Epithelial cell of proximal tubule (primary cell): ENCODE measurements at places on chromosomes 11 and 22.

DNA sequence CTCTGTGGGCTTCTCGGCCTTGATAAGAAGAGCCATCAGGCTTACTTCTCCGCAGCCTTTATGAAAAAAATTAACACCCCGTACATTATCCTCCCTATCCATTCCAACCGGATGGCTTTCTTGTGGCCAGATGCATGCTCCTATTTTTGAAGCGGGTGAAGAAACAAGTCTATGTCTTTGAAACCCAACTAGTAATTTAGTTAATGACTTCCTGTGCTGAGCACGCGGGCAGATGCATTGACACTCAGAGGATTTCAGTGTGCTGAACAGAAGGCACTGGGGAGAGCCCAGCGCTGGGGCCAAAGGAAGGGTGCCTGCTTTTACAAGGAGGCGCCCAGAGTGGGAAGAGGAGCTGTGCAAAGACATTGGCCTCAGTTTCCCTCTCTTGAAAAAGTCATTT is 53.3 kb downstream of the ARHGAP8 start:
- no peak for DNase-seq

GRCh38 chr11:64084951-64085710 is 49.4 kb downstream of the FLRT1 start:
- DNase-seq, result no peak

- DNase-seq, result no peak
These were observed 199.5 kb downstream of the AASDHPPT start for GRCh38 chr11:106276859-106277436.

DNA sequence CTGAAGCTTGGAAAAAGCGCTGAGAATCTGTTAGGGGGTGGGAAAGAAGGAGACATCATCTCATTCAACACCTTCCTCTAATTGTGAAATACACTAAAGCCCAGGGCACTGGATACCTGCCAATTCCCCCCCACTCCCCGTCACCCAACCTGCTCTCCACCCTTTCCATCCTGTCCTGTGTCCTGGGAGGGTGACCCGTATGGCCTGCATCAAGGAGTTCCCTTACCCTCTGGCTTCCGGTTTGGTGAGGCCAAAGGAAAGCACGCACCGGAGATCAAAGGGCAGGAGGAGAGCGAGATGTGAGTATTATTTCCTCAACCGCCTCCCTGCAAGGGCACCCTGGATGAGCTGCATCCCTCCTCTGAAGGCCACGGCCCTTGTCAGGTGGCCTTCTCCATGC is 65.0 kb upstream of the PTPRJ start:
- DNase-seq, result no peak

- DNase-seq, result no peak
These were observed 10.9 kb downstream of the USP2 start for GRCh38 chr11:119370486-119371046.

GRCh38 chr11:43735961-43736360 is 55.4 kb downstream of the HSD17B12 start:
- DNase-seq, result no peak

- no peak for DNase-seq
These were observed 21.2 kb upstream of the TMEM218 start for GRCh38 chr11:125132596-125132995.

- DNase-seq, result no peak
These were observed 496.6 kb downstream of the TBC1D22A start for GRCh38 chr22:47259049-47259448.

DNA sequence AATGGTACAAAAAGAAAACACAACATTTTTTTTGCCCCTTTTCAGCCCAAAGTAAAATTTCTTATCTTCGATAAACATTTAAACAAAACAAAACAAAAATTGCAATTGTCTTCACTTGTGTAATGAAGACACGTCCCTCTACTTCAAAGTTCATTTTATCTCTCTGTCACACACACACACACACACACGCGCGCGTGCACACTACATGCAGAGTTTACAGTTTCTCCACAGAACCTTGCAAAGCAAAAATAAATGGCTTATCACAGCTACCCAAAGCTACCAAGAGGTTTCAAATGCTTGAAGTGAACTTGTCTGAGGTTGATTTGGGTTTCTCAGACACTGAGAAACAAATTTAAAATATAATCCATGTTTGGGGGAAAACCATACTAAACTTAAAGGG is 72.3 kb downstream of the ETS1 start:
- DNase-seq, result no peak

- no peak for DNase-seq
These were observed 11.1 kb downstream of the SYNGR1 start for GRCh38 chr22:39360674-39361413.

GRCh38 chr11:44452827-44453572 is 112.5 kb upstream of the CD82 start:
- no peak for DNase-seq

- no peak for DNase-seq
These were observed 438.3 kb downstream of the RAB38 start for GRCh38 chr11:87736928-87737327.

- DNase-seq, result no peak
These were observed 54.5 kb downstream of the PACS1 start for GRCh38 chr11:66124564-66124963.

GRCh38 chr22:19654338-19654987 is 59.8 kb upstream of the SEPTIN5 start:
- DNase-seq, result no peak

DNA sequence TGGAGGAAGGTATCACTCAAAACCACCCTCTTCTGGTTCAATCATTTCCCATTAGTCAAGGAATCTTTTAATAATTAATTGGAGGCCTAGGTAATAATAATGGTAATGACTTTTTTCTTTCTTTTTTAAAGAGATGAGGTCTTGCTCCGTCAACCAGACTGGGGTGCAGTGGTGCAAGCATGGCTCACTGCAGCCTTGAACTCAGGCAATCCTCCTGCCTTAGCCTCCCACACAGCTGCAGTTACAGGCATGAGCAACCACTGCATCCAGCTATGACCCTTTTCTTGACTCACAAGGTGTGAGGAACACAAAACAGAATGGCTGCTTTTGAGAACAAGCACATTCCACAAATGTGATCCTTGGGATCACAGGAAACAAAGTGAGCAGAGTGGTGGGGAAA is 3.6 kb downstream of the POLDIP3 start:
- DNase-seq, result peak; percentile 84

DNA sequence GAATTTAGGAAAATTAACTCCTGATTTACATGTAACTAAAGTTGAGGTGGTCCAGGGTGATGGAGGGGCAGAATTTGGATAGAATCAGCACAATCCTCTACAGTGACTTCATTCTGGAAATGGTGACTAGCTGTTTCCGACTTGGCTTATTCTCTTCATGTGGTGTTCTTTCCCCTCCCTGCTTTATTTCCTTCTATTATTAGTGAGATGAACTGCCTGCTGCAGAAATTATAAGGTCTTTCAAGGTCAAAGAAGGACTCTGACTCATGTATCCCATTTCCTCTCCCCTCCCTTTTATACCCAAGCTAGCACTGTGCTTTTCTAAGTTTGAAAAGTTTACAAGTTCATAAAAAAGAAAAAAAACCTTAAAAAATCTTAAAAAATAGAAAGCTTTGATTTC is 12.2 kb upstream of the MRPL17 start:
- no peak for DNase-seq

- DNase-seq, result no peak
These were observed 2.4 kb downstream of the ZDHHC24 start for GRCh38 chr11:66543263-66544107.

DNA sequence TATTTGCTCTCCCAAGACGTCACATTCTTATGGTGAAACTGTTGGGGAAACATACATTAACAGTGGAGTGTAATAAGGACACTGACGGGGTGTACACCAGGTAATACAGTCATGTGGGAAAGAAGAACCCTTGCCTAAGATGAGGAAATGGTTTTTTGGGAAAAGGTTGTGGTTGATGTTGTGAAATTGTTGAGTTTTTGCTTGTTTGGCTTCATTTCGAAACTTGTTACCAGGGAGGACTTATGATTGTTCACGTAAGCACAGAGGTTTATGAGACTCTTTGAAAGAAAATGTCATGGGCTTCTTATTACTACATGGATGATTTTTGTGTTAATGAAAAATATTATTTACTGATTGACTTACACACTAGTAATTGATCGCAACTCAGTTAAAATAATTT is 16.8 kb downstream of the ANO3 start:
- no peak for DNase-seq

DNA sequence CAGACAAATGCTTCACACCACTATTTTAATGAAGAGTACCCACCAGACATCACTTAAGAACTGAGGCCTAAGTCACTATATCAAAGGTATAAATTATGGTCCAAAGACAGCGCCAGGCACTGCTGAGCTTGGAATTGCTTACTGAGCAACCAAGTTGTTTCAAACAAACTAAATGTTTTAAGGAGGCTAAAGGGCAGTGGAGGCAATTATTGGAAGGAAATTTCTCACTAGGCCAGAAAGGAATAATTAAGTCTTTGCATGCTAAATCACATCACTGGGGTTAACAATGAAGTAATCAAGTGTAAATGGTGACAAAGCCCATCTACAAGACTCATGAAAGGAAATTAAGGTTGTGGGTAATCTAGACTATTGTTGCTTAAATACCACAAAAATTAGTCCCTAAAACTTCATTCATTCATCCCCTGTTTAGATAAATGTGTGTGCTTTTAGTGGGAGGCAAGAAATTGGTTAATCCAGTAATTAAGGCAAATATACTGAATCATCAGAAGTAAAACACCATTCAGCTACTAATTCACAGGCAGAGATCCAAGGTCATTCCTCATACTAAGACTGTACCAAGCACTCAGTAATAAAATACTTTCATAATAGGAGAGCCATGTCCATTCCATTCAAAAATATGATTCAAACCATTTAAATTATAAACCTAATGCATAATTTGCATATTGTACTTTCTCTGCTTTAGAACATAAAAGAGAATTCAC is 21.2 kb downstream of the LGR4 start:
- DNase-seq, result no peak

DNA sequence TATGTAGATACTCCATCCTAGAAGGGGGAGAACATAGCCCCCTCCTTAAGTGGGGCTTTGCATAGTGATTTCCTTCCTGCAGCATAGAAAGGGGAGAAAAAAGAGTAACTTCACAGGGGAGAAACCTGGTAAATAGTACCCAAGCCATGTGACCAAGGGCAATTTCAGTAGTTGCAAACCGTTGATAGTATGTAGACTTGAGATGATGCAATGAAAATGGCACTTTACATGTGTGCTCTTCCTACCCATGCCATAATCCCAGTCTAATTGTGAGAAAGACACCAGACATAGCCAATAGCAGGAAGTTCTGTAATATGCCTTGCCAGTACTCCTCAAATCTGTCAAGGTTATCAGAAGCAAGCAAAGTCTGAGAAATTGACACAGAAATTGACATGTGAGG is 104.1 kb downstream of the NCAM1 start:
- DNase-seq, result no peak

DNA sequence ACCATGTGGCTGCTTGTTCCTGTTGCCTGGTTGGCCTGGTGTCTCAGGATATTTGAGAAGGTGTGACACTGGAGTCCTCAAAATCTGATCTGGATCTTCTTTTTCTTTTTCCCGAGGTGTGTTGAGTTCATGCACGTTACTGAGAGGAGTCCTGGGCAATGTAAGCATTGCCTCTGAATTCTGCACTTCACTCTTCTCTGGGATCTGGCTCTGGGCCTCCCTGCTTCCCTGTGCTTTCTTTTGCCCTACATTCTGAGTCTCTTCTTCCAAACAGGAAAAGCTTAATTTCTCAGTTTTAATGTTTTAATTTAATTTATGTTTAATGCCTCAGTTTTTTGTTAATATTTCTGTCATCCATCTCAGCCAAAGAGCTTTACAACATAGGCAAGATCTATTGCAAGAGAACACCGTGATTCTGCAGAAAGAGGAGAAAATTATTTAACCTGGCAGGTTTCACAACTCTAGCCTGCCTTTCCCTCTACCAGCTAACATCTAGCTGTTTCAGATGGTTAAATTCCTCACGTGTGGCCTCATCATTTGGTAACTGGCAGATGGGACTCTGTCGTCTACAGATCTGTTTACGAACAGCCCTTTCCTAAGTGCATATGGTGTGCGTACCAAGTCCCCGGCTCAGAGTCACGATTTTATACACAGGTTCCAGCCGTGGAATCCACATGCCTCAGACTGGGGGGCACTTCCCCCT is 24.7 kb downstream of the LDLRAD3 start:
- no peak for DNase-seq

GRCh38 chr11:72263361-72263760 is 19.4 kb upstream of the PHOX2A start:
- DNase-seq, result no peak

- no peak for DNase-seq
These were observed 237.3 kb upstream of the CADM1 start for GRCh38 chr11:115741376-115742107.

DNA sequence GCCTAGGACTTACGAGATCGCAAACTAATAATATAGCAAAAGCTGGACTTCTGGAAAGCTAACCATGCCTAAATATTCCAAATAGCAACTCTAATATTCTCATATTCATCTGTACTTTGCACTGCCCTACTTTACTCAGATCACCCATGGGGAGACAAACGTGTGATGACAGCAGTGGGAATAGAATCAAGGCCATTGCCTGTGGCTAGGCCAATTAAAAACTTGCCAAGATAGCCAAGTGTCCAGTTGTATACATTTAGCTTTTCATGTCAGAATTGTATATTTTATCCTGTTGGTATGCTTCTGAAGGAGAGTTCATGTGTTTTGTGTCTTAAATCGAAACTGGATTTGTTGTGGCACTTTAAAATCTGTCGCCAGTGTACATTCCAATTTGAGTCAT is 1.2 kb upstream of the CEP126 start:
- DNase-seq, result no peak

DNA sequence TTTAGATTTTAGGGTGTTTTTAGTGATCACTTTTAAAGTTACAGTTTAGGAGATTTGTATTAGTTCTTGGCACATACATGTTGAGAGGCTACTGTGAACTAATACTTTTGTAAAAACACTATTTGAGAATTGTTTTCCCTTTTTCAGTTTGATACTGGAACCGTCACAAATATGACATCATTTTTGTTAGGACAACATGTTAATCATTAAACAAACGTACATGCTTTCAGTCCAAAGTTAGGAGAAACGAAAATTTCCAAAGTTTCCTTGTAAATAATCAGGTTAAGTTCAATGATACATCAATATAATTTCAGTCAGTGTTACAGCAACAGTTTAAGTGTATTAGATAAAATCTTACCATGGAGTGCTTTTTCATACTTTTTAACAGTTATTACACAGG is 53.1 kb downstream of the SPECC1L start:
- DNase-seq, result peak; percentile 4

- DNase-seq, result no peak
These were observed 16.0 kb downstream of the RASD2 start for GRCh38 chr22:35556666-35557065.

- DNase-seq, result no peak
These were observed 7.2 kb upstream of the MOB2 start for GRCh38 chr11:1493650-1494244.

GRCh38 chr11:44561275-44561805 is 4.1 kb upstream of the CD82 start:
- DNase-seq, result no peak
